GF-D8 (cell line): ENCODE measurements at places on chromosomes 6 and 20.

DNA sequence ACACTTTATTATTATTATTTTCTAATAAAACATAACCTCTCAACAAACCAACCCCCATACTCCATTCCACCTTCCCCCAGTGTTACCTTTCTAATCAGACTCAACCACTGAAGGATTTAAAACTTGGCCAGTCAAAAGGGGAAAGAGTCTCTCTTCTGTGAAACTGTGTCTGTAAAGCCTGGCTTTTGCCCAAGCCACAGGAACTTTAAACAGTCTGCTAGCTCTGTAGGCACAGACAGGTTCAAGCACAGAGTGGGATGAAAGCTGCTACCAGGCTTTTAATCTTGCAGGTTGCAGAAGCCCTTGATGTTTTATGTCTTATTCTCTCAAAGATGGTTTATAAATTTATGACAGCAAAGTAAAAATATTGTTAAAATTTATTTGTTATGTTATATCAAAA is 585.7 kb downstream of the TENT5A start:
- DNase-seq = no peak

DNA sequence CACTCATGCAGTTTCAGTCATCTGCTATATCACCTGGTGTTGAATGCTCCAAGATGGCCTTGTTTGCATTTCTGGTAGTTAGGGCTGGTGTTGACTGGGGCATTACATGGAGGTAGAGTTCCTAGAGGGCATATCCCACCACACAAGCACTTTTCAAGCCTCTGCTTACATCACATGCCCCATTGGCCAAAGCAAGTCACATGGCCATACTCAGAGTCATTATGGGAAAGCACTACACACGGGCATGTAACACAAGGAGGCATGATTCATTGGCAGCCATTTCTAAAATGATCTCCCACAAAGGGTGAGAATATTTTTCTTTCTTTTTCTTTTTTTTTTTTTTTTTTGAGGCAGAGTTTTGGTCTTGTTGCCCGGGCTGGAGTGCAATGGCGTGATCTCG is 73.2 kb downstream of the TRMT6 start:
- no peak for DNase-seq

DNA sequence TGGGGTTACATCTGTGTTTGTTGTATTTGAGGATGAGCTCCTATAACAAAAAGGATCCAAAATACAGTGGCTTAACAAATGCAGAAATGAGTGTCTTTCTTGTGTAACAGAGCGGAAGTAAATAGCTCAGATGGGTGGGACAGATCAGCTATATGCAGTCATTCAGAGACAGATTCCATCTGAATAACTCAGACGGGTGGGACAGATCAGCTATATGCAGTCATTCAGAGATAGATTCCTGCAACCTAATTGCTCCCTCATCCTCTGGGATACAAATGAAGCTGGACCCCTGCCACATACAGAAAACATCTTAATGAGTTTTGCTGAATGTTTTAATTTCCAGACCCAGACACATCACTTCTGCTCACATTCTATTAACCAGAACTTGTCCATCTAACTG is 332.3 kb downstream of the BCKDHB start:
- no peak for DNase-seq

DNA sequence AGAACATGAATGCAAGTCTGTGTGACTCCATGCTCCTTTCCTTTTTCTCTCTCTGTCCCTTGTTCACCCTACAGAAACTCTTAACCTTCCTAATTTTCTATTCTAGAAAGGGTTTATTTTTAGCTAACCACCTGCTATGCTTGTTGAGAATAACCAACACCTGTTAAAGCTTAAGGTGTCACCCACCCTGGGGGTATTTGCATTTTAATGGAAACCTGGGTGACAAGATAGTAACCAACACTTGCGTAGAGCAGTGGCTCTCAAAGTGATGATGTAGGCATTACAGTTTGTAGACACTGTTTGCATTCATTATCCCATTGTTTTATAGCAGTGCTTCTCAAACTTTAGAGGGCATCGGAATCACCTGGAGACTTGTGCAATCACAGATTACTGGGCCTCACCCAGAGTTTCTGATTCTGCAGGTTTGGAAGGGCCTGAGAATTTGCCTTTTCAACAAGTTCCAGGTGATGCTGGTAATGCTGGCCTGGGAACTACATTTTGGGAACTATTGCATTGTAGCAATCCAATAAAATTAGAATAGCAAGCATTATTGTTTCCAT is 114.4 kb upstream of the ARMC2 start:
- DNase-seq = no peak

DNA sequence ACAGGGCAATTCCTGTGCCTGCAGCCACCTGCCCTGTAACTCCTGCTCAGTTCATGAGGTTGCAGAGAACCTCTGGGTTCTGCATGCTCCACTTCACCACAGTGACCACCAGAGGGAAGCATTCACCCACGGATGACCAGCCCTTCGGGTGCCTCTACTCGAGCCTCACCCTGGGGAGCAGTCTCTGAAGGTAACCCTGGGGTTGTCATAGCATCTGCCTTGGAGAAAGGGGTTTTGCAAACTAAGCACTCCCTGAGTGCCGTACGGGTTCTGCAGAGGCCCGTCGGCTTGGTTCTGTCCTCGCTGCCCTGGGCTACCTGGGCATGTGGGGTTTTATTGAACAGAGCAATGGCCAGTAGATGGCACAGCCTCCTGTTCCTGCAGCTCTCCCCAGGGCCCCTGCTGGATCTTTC is 10.2 kb upstream of the CST5 start:
- no peak for DNase-seq

- no peak for DNase-seq
Measured at GRCh38 chr6:46674410-46674809, 13.3 kb upstream of the TDRD6 start.

GRCh38 chr6:56840467-56841380 is 114.2 kb upstream of the BEND6 start:
- DNase-seq = no peak

DNA sequence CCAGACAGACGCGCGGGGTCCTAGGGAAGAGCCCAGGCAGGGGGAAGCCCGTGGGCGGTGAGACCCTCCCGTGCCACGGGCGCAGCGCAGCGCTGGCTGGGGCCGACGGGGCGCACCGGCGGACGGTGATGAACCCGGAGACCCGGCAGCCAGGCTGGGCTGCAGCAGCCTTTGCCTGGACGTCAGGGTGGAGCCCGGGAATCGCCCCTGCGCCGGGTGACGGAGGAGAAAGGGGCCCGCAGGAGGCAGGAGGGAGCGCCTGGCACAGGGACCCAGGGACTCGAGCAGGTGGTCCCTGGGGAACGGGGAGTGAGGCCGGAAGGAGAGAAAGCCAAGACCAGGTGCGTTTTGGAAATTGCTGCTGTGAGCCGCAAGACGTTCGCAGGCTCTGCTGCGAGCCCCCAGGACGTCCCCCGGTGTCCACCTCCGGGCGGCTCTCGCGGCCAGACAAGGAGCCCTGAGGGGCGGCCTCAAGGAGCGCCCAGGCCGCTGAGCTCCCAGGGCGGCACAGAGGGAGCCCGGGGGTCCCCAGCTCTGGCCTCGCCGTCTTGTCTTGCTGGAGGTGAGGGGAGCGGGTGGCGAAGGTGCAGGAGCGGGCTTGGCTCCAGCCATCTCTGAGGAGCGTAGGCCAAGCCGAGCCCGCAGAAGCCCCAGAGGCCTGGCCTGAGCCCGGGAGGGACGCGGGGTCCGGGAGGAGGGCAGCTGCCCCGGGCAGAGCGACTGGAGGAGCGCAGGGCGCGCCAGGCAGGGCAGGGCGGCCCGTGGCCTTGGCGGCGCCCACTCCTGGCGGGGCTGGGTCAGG is 191.2 kb upstream of the PDE10A start:
- DNase-seq = no peak

DNA sequence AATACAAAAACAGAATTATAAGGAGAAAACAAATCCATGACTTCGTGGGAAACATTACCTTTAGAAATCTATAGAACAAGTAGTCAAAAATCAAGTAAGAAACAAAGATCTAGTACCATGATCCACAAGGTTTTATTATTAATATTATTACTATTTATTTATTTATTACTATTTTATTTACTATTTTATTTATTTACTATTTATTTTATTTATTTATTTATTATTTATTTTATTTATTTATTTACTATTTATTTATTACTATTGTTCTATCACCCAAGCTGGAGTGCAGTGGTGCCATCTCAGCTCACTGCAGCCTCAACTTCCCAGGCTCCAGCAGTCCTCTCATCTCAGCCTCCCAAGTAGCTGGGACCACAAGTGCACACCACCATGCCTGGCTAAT is 13.5 kb upstream of the ELMO2 start:
- DNase-seq = no peak

- no peak for DNase-seq
Measured at GRCh38 chr6:116251568-116252384, 2.1 kb downstream of the TSPYL4 start.

DNA sequence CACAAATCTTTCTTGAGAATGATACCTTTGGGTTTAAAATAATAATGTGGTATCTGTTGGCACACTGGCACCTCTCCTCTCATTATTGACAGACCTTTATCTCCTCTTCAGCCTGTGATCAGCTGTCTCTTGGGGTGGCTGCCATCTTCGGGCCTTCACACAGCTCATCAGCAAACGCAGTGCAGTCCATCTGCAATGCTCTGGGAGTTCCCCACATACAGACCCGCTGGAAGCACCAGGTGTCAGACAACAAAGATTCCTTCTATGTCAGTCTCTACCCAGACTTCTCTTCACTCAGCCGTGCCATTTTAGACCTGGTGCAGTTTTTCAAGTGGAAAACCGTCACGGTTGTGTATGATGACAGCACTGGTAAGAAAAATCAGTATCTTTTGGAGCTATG is 232.8 kb downstream of the GRIK2 start:
- DNase-seq = no peak

DNA sequence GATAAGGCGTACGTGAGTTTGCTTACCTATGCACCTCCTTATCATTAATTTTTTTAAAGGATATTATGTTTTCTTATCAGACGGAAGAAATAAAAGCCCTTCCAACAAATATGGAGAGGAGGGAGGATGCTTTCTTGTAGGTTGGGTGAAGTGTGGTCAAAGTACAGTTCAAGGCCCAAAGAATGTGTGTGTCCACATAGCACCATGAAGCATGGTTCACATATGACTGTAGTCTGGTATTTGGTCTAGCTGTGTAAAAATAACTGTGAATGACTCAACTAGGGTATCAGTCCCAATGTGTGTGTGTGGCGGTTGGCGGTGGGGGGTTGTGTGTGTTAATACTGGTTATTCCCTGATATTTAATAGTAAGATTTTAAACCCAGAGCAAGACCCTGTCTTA is 212.7 kb downstream of the TMEM242 start:
- no peak for DNase-seq

DNA sequence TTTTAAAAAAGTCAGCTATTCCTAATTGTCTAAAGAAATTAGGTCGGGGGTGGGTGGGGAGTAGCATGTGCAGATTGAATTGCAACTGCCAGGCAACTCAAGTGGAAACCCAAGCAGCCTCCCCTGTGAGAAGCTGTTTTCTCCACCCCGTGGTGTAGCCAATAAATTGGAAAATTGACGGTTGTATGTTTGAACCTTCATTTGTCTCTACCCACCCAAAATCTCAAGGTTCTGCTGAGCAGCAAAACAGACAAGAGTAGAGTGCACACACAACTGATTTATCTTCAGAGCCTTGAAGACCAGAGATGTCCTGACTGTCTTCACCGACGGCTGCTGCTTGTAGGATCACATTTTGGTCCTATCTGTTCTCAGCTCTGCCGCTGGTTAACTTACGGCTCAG is 88.5 kb downstream of the DTD1 start:
- no peak for DNase-seq

GRCh38 chr6:61200444-61200843 is 1085.6 kb downstream of the KHDRBS2 start:
- DNase-seq = no peak

DNA sequence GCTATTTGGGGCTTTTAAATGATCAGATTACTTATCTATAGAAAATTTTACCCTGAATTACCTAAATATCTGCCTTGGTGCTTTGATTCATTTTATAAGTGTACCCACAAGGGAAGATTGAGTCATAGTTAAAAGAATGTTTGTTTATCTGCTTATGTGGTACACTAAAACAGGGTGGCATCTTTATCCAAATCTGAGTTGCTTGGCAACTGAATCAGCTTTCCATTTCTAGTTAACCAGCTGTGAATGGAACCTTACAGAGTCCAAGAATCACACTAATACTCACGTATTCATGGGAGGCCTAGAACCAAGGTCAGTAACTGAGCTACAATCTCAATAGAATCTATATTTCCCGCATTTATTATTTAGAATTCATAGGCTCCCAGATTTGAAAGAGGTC is 44.0 kb upstream of the CAP2 start:
- DNase-seq = no peak

- DNase-seq = no peak
Measured at GRCh38 chr6:112321322-112321721, 25.8 kb upstream of the RFPL4B start.

GRCh38 chr6:34055223-34055933 is 90.5 kb downstream of the GRM4 start:
- DNase-seq = peak; percentile 19
